ENCODE measurements at places on chromosomes 12 and 14.

GRCh38 chr12:72134246-72135020, 137.7 kb upstream of the TRHDE start:
- no peak for DNase-seq

- no peak for DNase-seq
Measured at GRCh38 chr14:69910871-69911270, 31.7 kb downstream of the SMOC1 start.

GRCh38 chr12:92079054-92079385, 66.6 kb downstream of the BTG1 start:
- DNase-seq = no peak

DNA sequence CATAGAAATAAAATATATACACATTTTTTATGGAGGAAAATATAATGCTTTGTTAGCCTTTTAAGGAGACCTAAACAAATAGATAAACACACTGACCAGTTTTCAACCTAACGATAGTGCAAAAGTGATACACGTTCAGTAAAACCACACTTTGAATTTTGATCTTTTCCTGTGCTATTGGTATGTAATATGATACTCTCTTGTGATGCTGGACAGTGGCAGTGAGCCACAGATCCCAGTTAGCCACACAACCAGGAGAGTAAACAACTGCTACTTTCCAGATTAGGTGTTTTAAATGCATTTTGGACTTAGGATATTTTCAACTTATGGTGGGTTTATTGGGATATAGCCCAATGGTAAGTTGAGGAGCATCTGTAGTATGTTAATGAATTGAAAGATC, 243.1 kb downstream of the ERC1 start:
- no peak for DNase-seq

DNA sequence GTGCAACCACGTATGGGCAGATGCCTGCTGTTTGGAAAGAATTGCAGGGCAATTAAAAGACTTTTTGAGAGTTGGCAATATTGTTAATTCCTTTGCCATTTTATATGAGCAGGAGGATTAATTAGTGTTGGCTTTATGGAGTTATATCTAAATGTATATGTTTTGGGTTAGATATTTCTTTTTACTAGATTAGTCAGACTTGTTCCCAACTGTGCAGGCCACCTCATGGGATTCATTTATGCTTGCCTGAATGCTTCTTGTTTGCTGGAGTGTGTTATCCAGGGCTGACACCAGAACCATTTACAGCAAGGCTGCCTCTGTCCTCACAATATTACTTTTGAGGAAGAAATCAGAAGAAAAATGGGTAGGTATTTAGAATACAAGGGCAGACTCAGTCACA, 192.5 kb downstream of the KTN1 start:
- DNase-seq = no peak
